ENCODE measurements at places on chromosomes 5 and 9.

- DNase-seq, result peak; percentile 40
Measured at GRCh38 chr9:136311051-136312008, 7.4 kb upstream of the CCDC187 start.

- no peak for DNase-seq
Measured at GRCh38 chr5:71586052-71586940, 844 bp upstream of the MCCC2 start.

DNA sequence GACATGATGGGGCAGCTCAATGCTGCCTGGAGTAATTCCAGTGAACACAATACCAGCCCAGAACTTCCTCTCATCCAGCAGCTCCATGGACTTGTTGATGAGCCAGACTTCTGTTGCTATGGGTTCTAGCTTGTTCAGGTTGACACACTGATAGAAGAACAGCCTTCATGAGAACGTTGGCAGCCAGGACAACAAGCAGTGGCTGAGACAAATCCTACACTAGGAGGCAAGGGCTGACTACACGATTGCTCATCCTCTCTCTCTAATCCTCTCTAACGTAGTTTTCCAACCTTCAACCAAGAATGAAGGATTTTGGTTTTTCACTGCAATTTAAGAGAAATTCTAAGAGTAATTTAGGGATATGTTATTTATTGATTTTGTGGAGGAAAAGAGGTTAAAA, 67.8 kb downstream of the NIPSNAP3B start:
- DNase-seq, result no peak

DNA sequence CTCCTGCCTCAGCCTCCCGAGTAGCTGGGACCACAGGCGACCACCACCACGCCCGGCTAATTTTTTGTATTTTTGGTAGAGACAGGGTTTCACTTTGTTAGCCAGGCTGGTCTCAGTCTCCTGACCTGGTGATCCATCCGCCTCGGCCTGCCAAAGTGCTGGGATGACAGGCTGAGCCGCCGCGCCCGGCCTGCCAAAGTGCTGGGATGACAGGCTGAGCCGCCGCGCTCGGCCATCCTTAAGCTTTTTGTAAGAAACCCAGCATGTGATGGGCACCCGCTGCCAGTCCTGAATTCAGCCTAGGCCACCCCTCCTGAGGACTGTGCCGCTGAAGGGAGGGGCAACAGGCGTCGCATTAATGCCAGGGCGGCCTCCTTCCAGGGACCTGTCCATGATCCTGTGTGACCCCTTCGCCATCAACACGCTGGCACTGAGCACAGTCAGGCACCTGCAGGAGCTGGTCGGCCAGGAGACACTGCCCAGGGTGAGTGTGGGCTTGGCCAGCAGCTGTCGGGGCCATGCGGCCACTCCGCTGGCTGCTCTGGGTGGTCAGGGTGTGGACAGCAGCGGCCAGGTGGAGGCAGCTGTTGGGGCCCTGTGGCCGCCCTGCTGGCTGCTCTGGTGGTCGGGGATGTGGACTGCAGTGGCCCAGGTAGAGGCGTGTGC, 10.5 kb downstream of the NELFB start:
- no peak for DNase-seq

GRCh38 chr5:39192450-39193160, 26.8 kb downstream of the FYB1 start:
- DNase-seq, result no peak

DNA sequence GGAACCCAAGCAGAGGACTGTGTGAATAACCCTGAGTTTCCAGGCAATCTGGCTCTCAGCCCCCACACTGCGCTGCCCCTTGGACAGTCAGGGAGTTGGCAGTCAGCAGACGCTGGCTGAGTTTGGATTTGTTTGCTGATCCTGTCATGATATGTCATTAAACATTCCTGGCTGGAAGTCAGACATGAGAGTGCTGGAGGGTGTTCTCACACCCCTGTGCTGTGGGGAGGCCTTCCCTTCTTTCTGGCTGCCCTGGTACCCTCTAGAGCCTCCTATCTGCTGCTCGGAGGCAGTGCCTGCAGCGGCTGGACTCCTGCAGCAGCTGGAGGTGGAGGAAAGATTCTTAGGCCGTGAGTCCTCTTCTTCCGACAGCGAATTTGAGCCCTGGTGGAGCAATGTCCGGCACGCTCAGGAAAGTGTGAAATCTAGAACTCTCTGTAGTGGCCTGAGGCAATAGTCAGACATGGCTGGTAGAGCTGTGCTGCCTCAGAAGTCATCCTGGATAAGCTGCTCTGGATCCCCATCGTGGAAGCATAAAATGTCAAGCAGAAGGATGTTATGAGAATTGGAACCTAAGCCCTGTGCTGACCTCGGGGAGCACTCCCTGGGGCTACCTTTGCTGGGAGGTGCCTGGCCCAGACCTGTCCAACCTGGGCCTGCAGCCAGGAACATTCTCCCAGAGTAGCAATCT, 72.0 kb downstream of the PDE8B start:
- no peak for DNase-seq

GRCh38 chr5:58341476-58341875, 118.4 kb downstream of the PLK2 start:
- no peak for DNase-seq

DNA sequence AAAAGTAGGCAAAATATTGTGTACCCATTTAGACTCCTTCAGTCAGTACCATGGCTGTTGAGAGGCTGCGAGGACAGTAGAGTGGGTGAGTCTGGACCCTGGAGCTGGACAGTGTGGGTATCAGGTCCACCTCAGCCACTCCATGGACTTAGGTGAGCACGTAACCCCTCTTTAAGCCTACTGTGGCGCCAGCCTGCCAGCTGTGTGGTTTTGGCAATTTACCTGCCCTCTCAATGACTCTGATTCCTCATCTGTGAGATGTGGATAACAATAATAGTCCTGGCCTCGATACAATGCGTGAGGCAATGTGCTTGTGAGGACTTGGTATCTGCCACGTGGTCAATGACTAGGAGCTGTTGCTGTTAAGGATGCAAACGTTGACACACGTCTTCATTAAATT, 17.9 kb downstream of the SLC1A3 start:
- DNase-seq, result no peak

- DNase-seq, result no peak
Measured at GRCh38 chr5:95857185-95857945, 34.8 kb upstream of the GLRX start.

GRCh38 chr9:97425973-97426336, 14.1 kb downstream of the TDRD7 start:
- DNase-seq, result no peak

GRCh38 chr5:95892784-95893354, 68.8 kb downstream of the ELL2 start:
- DNase-seq, result peak; percentile 53

GRCh38 chr5:80076131-80077050, 41.2 kb downstream of the THBS4 start:
- no peak for DNase-seq

DNA sequence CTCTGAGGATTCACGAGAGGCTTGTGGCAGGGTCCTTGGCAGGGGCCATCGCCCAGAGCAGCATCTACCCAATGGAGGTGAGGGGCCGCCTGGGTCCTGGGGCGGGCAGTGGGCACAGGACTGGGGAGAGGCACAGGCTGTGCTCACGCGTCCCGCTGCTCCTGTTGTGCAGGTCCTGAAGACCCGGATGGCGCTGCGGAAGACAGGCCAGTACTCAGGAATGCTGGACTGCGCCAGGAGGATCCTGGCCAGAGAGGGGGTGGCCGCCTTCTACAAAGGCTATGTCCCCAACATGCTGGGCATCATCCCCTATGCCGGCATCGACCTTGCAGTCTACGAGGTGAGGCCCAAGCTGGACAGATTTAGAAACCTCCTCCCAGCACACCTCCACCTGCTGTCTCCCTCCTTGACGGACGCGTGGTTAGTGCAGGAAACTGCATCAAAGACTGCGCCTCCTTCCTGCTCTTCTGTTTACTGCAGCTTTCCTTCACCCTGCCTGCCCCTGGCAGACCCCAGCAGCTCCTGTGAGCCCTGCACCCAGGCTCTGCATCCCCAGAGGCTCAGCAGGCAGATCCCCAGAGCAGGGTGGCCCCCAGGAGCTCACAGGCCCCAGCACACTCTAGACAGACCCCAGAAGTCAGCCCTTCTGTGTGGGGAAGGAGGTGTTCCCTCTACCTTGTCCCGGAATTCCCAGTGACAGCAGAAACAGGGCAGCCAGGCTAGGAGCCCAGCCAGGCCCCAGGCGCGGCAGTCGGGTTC, 21.2 kb downstream of the PTGES2 start:
- no peak for DNase-seq

GRCh38 chr9:127667127-127667844, 39.5 kb upstream of the CFAP157 start:
- DNase-seq, result no peak

GRCh38 chr5:93850311-93850710, 108.9 kb upstream of the POU5F2 start:
- DNase-seq, result no peak

DNA sequence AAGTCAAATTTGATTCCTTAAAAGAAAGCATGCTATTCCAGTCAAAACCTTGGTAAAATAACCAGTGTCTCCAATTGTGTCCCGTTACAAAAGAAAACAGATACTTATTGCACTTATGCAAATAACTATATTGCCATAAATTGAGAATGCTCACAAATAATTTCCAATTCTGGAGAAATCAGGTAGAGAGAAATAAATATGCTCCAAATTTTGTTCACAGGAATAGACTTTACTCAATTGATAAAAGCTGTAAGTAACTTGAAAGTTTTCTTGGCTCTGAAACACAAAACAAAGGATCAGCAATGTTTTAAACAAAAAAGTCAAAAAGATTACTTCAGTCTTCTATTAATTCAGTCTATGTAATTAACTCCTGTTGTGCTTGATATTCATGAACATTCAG, 7.8 kb upstream of the DTWD2 start:
- no peak for DNase-seq

GRCh38 chr9:130336885-130337284, 71.3 kb downstream of the HMCN2 start:
- no peak for DNase-seq

DNA sequence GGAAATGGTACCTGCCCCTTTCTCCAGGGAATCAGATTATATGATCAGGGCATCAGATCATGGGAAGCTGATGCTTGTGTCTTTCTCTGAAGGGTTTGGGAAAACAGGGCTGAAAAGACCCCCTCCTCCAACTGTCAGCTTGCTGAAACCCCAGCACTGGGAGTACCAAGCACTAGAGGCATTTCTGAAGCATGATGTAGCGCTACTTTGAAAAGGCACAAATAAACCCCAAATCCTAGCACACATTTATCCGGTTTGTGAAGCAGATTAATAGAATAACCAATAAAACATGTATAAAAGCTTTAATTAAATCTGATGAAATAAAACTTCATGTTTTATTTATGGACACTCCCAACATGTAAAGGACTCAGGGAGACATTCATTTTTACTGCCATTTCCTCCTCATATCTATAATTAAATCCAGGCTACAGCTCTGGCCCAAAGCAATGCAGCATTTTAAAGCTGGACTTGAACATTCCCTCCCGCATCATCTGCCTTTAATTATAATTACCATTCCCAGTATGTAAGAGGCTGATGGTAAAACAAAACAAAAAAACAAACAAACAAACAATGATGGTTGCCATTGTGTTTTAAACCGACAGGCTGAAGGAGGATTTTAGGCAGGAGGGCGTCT, 298.2 kb upstream of the RFX3 start:
- DNase-seq, result no peak

DNA sequence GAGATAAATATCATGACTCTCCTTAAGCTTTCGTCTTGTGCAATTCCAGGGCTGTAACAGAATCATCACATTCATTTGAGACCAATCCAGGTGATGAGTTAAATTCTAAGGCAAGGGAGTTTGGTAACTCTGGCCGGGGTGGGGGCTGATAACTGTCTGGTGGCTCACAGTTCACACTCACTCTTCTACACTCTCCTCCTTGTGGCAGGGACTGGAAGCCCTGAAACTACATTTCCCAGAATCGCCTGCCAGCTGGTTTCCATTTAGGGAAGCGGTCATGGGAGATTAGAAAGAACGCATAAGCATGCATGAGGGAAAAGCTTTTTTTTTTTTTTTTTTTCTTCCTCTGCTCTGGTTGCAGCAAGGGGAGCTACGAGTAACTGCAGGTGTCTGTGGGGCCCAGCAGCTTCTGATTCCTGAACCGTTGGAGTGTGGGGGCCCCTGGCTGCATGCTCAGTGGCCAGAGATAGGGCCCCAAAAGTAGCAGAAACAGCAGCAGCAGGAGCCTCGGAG, 154.8 kb upstream of the TBC1D2 start:
- no peak for DNase-seq

- no peak for DNase-seq
Measured at GRCh38 chr5:134512661-134512999, 12.8 kb upstream of the JADE2 start.

GRCh38 chr5:13878357-13878756, 66.1 kb downstream of the DNAH5 start:
- DNase-seq, result no peak

DNA sequence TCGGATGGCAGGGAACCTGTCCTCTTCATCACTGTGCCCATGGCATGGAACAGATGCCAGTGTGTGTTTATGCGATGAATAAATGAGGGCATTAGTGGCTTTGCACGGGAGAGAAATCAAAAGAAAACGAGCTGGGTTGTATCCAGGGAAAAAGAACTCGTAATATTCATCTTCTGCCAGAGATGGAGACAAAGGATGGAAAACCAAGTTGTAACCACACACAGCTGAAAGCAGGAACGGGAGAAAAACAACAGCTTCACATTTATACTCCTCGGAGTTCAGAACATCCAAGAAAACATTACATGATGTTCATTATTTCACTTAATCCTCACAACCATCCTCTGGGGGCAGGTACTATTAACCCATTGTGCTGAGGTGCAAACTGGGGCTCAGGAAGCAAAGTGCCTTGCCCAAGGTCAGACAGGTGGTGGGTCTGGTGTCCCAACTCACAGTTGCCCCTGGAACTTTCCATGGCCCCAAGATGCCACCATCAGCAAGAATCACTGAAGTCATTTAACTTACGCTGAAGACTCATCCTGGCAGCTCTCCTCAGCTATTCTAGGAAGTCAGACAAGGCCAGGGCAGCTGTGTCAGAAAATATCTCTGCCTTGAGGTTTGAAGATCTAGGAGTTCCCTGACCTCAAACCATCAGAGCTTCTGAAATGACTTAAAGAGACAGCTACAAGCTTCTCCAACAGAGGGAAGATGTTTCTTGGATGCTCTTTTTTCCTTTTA, 250.4 kb downstream of the NSG2 start:
- DNase-seq, result no peak

- DNase-seq, result no peak
Measured at GRCh38 chr5:141694479-141694878, 12.4 kb upstream of the ARAP3 start.

Data from activated CD4-positive, alpha-beta T cell treated with anti-CD3 and anti-CD28 coated beads for 36 hours (primary cell).